Ascending aorta (tissue), 2 donors: ENCODE measurements at places on chromosomes 11 and 22.
A peak's percentile ranks its signal among the peaks of the same experiment; 100 is the strongest.

- H3K4me3 ChIP-seq = no peak overlapping the region
- no peaks in the 10 kb centered on the region for H3K4me1 ChIP-seq
- H3K27me3 ChIP-seq = no peaks in the 10 kb centered on the region
- no peak overlapping the region for H3K27ac ChIP-seq
Observed at GRCh38 chr22:44391481-44392445, 79.0 kb upstream of the SHISAL1 start.

- no peak overlapping the region for H3K4me3 ChIP-seq
- H3K36me3 ChIP-seq = no peaks in the 10 kb centered on the region
- H3K27me3 ChIP-seq = no peaks in the 10 kb centered on the region
- no peaks in the 10 kb centered on the region for H3K4me1 ChIP-seq
- DNase-seq = peak; percentile 12
Observed at GRCh38 chr11:134537941-134538340, 125.9 kb upstream of the B3GAT1 start.

- DNase-seq = no peak
- no peaks in the 10 kb centered on the region for H3K36me3 ChIP-seq
Observed at GRCh38 chr11:10096987-10097386, 197.0 kb downstream of the SBF2 start.

DNA sequence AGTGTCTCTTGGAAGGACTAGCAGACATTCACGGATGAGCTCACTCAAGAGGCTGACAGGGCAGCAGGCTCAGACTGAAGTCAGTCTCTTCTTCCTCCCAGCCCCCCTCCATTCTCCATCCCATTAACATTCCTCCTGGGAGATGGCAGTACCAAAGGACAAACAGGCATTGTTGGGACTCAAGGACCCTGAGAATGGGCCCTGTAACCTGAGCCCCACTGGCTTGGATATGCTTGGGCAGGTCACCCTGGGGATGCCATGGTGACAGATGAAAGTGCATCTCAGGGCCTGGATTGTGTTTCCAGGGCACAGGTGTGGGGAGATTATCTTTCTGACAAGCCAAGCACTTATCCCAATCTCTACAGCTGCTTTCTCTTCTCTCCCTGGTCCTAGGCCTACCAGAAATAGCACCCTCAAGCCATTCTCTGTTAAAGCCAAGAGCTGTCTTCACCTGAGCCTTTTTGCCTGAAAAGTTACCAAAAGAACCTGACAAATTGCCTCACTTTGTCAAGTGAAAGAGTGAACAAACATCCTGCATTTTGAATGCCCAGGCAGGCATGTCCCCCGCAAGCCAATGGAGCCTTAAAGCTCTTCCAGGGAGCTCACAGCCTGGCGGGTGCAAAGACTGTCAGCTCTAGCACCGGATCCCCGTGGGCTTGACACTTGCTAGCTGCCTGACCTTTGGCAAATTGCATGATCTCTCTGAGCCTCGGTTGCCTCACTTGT lies 366.0 kb upstream of the NARS2 start:
- no peaks in the 10 kb centered on the region for H3K4me1 ChIP-seq
- no peaks in the 10 kb centered on the region for H3K27me3 ChIP-seq
- H3K4me3 ChIP-seq = no peak overlapping the region
- no peak overlapping the region for H3K27ac ChIP-seq

DNA sequence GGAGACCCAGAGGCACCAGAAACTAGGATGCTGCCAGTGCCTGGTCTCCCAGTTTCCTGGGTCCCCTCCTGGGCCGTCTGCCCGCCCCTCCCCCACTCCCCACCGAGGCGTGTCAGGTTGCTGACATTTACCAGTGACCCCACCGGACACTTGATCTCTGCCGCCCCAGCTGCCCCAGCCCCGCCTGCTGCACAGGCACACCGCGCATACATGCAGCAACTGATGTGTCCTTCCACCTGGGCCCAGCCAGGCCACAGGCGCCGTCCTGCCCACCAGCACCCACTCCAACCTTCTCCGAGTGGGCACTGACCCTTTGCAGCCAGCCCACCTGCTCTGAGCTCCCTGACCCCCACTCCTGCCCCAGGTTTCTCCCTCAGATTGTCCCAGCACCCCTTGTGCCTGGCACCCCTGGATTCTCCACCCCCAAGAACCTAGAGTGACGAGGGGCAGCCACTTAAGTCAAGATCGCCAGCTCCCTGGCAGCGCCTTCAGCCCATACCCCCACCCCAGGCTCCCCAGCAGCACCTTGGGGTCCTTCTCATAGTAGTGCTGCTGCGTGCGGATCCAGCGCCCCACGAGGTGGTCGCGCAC lies 548 bp downstream of the PYGM start:
- H3K36me3 ChIP-seq = peaks cover 15% of the 10 kb centered on the region
- peak overlapping the region; percentile 75 for H3K27ac ChIP-seq
- peaks cover 22% of the 10 kb centered on the region for H3K4me1 ChIP-seq
- peak overlapping the region; percentile 42 for H3K4me3 ChIP-seq
- no peaks in the 10 kb centered on the region for H3K27me3 ChIP-seq
- peak; percentile 65 for DNase-seq

DNA sequence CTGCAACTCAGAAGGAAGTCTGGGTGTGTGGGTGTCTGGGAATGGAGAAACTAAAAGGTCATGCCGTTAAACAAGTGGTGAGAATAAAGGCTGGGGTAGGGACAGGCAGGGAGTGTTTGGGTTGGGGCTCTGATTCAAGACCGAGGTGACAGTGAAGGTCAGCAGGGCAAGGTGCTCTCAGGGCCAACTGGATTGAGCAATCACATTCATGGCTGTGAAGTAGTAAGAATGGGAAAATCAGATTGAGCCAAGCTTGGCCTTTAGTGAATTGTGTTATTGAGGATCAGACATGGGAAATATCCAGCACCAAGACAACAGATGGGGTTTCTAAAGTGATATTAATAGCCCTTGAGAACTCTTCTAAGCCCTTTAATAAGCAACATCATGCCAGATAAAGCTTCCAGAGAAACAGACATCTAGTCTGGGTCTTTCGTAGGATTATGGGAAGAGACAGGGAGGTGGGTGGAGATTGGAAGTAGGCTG lies 24.3 kb downstream of the SCN3B start:
- no peaks in the 10 kb centered on the region for H3K36me3 ChIP-seq
- no peaks in the 10 kb centered on the region for H3K4me1 ChIP-seq
- H3K27me3 ChIP-seq = no peaks in the 10 kb centered on the region
- H3K4me3 ChIP-seq = no peak overlapping the region
- no peak for DNase-seq
- H3K27ac ChIP-seq = no peak overlapping the region

DNA sequence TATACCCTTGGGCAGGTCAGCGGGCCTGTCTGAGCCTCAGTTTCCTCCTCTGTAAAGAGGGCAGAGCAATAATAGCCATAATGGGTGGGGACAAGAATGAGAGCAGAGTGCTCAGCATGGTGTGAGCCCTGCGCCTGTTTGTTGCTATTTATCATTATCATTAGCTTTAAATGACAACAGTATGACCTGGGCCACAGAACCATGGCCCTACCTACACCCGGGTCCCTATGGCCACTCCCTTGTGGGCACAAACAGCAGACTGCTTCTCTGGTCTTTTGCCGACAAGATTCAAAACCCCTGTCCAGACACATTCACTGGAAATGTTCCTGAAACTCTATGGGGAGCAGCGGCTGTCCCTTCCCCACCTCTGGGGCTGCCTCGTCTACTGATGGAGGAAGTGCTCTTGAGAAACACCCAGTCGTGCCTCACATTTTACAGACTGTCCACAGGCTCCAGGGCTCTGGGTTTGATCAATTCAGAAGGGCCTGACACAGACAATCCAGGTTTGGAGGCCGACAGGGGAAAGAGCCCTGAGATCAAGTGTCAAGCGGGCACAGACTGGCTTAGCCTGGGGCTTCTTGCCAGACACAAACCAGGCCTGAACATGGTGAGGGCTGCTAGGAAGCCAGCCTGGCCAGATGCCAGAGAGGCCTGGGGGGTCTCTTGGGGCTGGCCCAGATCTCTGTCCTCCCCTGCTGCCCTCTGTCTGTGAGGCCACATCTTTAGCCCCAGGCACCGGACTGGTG lies 112.5 kb upstream of the CD82 start:
- H3K36me3 ChIP-seq = no peaks in the 10 kb centered on the region
- no peaks in the 10 kb centered on the region for H3K4me1 ChIP-seq
- no peak overlapping the region for H3K27ac ChIP-seq
- no peaks in the 10 kb centered on the region for H3K27me3 ChIP-seq

- H3K27ac ChIP-seq = no peak overlapping the region
- H3K27me3 ChIP-seq = no peaks in the 10 kb centered on the region
- H3K36me3 ChIP-seq = peaks cover 10% of the 10 kb centered on the region
Observed at GRCh38 chr11:71432761-71433647, 15.2 kb downstream of the DHCR7 start.

GRCh38 chr11:124917115-124917637 lies 1.9 kb upstream of the HEPN1 start:
- H3K36me3 ChIP-seq = no peaks in the 10 kb centered on the region
- no peak overlapping the region for H3K4me3 ChIP-seq
- no peak overlapping the region for H3K27ac ChIP-seq
- no peak for DNase-seq
- no peaks in the 10 kb centered on the region for H3K4me1 ChIP-seq

DNA sequence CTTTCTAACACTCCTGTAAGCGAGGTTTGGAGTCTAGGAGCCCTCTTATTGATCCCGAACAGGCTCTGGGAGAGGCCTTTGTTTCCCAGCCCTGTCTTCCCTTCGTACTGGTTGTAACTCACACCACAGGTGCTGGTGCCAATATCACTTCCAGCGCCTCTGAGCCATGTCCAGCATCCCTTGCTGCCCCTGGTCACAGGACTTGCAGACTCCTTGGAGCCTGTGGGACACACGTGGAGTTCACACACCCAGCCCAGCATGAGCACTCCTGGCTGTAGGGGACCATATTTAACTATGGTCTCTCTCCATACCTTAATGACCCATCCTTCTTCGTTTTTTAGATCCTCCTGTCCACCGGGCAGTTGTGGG lies 2.2 kb downstream of the ZBTB16 start:
- peaks cover 52% of the 10 kb centered on the region for H3K36me3 ChIP-seq
- peaks cover 9% of the 10 kb centered on the region for H3K4me1 ChIP-seq
- no peak for DNase-seq
- H3K27ac ChIP-seq = peak overlapping the region; percentile 97
- H3K4me3 ChIP-seq = peak overlapping the region; percentile 99

DNA sequence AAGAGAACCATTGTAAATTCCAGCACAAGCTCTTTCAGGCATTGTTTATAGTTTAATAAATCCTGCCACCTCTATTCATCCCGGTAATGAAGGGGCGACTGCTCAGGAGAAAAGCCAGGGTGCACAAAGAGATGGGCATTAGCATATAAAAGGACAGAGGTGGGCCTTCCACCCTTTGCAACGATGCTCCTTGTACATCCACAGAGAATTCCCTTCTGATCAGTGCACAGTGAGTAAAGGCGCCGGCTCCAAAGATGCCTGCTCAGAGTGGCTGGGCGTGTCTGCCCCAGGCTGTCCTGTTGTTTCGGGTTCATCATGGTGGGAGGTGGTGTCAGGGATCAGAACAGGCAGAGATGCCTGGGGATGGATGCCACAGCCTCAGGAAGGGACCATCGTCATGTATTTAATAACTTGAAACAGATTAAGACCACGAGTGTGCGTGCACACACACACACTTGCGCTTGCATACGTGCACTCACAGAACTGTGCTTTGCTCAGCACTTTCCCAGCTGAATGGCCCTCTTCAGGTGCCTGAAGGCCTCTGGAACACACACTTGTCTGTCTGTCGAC lies 305.0 kb downstream of the TBC1D22A start:
- no peaks in the 10 kb centered on the region for H3K4me1 ChIP-seq
- DNase-seq = peak; percentile 24
- H3K4me3 ChIP-seq = no peak overlapping the region
- peaks cover 4% of the 10 kb centered on the region for H3K36me3 ChIP-seq
- H3K27ac ChIP-seq = no peak overlapping the region

GRCh38 chr22:24873226-24873625 lies 67.2 kb downstream of the SGSM1 start:
- no peaks in the 10 kb centered on the region for H3K4me1 ChIP-seq
- no peaks in the 10 kb centered on the region for H3K27me3 ChIP-seq
- DNase-seq = no peak

DNA sequence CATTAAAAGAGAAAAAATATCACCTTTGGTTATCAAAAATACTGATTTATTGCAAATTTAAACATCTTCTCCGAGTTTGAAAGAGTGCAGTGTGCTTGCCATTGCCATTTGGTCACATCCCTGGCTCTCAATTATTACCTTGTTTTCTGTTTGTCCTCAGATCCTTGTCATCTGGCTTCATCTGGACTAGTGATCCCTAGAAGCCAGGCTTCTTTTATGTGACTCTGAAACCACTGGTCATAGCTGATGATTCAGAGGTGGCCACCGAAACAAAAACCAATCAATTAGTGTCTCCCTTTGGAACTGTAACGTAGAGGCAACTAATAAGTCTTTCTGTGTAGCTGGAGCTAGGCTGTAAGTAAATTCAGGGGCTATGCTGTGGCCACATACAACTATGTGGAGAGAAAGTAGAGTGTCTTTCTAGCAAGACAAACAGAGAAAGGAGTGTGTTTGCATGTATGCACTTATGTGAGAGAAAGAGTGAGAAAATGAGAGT lies 237.9 kb downstream of the LUZP2 start:
- H3K27me3 ChIP-seq = no peaks in the 10 kb centered on the region
- no peak overlapping the region for H3K27ac ChIP-seq
- no peak overlapping the region for H3K4me3 ChIP-seq
- H3K36me3 ChIP-seq = no peaks in the 10 kb centered on the region

DNA sequence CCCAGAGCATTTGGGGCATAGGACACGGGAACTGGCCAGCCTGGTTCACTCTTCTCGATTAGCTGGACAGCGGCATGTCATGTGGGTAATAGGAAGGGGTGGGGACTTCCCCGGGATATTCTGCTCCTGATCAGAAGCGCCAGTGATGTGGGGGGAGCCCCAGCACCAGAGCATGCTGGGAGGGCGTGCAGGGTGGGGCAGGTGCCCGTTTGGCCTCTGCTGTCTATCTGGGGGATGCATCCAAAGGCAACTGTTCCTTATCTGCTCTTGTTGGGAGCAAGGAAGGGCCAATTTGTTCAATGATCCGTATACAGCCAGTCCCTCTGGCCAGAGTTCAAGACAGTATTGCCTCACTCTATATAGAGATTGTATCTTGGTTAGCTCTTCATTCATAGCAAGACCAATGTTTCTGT lies 43.6 kb downstream of the PPARA start:
- no peak overlapping the region for H3K4me3 ChIP-seq
- peaks cover 13% of the 10 kb centered on the region for H3K36me3 ChIP-seq
- no peaks in the 10 kb centered on the region for H3K4me1 ChIP-seq
- DNase-seq = no peak
- no peaks in the 10 kb centered on the region for H3K27me3 ChIP-seq
- H3K27ac ChIP-seq = no peak overlapping the region

DNA sequence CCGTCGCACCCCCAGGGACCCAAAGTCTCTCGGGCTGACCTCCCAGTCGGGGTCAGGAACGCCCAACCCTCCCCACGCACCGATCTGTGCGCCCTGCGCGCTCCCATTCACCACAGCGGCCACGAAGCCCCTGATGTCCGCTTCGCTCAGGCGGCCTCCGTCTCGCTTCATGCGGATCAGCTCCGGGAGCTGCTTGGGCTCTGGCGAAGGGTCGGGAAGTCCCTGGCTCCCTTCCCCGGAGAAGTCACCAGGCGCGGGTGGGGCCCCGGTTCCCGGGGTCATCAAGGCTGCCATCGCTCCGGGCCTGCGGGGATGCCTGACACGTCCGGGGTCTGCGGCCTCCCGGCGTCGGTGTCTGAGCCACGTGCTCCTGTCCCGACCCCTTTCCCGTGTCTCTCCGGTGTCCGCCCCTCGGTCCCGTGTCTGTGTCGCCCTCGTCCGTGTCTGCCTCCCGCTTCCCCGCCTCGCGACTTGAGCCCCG lies 356 bp downstream of the TYMP start:
- H3K27me3 ChIP-seq = peaks cover 11% of the 10 kb centered on the region
- no peaks in the 10 kb centered on the region for H3K36me3 ChIP-seq
- DNase-seq = no peak
